ENCODE measurements at places on chromosomes 1 and 21.

GRCh38 chr1:24639881-24640280, 3.2 kb upstream of the SRRM1 start:
- no peak for DNase-seq

- peak; percentile 44 for DNase-seq
Observed at GRCh38 chr1:15214527-15214926, 32.5 kb upstream of the FHAD1 start.

- DNase-seq, result no peak
Observed at GRCh38 chr21:46285206-46285661, at the start of gene MCM3AP. MCM3AP (minus strand) TSS chr21:46285611; CDS start chr21:46285286, 325 bp downstream.

DNA sequence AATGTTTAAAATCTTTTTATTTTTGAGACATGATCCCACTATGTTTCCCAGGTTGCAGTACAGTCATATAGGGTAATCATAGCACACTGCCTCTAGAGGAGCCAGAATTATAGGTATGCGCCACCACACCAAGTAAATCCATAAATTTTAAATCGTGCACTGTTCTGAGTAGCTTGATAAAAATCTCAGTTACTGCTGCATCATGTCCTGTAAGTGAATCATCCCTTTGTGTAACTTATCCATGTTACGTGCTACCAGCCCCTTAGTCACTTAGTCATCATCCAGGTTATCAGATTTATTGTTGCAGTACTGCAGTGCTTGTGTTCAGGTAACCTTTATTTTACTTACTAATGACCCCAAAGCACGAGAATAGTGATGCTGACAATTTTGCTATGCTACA, 1770.9 kb downstream of the BRINP3 start:
- peak; percentile 4 for DNase-seq

GRCh38 chr1:94235189-94236012, 2.0 kb downstream of the ARHGAP29 start:
- DNase-seq, result peak; percentile 65

DNA sequence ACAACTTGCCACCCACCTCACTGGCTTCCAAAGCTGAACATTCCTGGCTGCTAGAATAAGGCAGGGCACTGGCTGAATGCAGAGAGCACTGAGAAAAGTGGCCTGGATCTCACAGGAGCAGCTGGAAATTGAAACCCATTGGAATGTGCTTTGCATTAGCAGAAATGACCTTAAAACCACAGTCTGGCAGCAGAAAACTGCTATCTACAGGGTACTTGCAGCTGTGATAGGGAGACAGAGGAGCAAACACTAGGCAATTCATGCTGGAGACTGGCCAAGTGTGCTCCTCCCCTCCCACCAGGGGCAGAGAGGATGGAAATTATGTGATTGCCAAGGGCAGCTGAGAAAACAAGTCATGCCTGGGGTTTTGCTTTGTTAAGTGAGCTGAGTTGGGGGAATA, 47.2 kb downstream of the HSD3B1 start:
- peak; percentile 46 for DNase-seq

- no peak for DNase-seq
Observed at GRCh38 chr1:230517786-230518185, 91.7 kb upstream of the PGBD5 start.

DNA sequence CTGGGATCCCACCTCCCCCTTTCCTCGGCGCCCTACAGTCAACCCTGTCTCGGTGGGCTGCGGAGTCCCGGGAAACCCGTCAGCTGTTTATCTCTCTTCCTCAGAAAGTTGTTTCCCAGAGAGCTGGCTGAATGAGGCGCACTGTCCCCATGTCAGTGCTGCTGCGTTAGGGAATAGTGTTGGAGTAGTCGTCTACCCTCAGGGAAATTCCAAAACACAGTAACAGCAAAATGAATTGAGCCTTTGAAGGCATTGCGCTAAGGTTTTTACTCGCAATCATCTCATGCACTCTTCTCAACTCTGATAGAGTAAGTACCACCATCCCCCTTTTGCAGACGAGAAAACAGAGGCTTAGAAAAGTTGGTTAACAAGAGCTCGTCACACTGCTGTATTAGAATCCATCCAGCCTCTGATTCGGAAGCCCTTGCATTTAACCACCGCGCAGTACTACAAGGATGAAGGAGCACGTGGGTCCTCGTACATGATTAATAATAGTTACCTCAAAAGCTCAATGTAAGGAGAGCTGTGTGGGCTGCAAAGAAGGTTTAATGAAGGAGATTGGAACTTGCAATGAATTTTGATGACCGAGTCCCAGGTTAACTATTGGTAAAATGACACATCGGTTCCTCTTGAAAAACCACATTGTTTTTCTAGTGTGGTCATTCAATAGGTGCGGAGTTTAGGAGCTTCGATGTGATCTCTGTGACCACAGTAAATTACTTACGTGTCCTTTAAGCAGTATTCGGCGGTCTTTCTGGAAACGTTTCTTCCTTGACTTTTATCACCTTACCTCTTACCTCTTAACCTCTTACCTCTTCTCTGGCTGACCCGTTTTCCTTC, 788 bp upstream of the EDEM3 start:
- peak; percentile 70 for DNase-seq

DNA sequence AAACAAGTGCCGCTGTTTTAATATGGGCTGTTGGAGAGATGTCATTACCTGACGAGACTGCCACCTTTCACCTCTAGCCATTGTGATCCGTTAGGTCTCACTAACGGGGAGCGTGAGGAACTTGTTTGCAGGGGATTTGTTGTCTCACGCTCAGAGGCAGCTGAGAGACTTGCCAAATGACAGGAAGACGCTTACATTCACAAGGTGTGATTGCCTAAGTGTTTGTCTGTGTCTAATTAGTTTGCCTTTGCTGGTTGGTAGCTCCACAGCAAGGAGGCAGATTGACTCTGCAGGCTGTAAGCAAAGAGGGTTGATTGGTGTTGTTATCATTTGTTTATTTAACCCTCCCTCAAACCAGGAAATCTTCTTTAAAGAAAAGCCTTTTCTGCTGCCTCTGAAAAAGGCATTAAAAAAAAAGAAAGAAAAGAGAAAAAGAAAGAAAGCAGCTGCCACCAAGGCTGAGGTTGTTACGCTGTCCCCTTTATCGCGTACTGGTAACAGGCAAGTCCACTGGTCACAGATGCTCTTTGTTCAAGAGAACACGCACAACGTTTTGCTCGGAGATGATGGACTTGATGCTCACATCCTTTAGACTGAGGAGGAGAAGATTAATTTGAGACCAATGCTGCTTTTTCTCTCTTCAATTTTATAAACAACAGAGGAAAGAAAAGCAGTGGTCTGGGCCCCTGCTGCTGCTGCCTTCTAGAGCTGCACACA, 203.9 kb downstream of the ZNF326 start:
- no peak for DNase-seq

DNA sequence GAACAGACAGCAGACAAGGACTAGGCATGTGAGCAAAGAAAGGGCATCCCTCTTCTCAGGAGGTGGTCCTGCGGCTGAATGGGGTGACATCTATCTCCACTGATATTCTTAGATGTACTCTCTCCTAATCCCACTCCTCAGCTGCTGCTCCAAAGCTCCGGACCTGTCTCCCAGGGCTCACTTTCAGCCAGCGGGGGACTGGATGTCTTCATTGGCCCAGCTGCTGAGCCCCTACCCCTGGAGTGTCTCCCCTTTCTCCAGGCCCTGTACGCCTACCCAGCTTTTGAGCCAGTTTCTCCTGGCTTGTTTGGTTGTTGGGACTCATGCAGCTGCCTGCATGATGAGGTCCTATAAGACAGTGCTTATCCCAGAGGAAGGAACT, 28.8 kb upstream of the CSF1 start:
- DNase-seq, result no peak

GRCh38 chr1:85148524-85149250, 52.1 kb downstream of the SYDE2 start:
- DNase-seq, result peak; percentile 77

DNA sequence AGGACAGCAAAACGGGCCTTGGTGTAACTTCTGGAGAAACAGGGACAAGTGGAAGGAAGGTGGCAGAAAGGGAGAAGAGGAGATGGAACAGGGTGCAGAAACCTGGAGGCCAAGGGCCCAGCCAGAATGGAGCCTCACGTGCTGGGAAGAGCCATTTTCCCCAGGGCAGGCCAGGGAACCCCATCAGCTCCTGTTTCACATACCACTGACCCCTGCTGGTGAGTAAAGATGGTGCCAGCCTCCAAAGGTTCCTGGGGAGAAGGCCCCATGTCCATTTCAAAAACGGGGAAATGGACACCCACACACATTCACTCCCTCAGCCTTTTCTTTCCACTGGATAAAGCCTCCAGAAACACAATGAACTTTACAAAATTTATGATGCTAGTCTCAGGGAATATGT, 57.6 kb upstream of the JUN start:
- DNase-seq, result no peak

GRCh38 chr1:19140465-19140864, 69.6 kb downstream of the UBR4 start:
- DNase-seq, result no peak

DNA sequence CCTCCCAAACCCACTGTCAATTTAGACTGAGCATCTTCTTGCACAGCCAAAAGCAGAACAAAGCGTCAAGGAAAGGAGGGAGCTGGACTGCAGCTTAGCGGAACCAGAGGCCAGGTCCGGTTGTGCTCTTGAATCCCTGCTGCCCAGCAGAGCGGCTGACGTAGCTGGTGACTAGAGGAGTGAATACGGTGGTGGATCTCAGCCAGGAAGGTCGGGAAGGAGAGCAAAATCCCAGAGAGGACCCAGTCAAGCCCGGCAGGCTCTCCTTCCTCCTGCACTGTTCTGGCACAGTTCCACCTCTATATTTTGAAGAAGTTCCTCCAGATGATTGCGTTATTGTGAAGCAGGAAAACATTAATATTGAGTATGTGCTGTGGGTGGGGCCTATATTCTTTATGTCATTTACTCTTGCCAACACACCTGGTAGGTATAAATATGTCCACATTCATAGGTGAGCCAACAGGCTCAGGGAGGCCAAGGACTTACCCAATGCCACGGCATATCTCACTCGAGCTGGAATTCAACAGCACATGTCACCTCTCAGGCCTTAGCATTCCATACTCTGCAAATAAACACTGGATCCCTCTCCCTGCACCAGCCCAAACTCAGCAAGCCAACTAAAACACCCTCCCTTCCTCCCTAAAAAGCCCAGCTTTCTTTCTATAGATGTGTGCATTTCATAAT, 23.6 kb upstream of the ABCB10 start:
- DNase-seq, result peak; percentile 2

DNA sequence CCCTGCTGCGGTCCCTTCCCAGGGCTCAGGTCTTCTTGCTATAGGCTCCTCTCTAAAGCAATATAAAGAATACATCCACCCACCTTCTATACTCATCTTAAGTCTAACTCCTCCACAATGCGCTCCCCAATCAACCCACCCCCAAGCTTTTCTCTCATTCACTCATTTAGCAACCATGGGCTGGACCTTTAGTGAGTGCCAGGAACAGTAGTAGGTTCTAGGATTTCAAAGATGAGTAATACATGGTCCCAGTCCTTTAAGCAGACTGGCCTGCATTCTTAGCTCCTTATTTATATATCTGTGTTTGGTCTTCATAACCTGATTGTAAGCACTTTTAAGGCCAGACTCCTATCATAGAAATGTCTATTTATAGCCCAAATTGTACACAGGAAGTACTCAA, 5.9 kb downstream of the CAMK1G start:
- DNase-seq, result peak; percentile 36

DNA sequence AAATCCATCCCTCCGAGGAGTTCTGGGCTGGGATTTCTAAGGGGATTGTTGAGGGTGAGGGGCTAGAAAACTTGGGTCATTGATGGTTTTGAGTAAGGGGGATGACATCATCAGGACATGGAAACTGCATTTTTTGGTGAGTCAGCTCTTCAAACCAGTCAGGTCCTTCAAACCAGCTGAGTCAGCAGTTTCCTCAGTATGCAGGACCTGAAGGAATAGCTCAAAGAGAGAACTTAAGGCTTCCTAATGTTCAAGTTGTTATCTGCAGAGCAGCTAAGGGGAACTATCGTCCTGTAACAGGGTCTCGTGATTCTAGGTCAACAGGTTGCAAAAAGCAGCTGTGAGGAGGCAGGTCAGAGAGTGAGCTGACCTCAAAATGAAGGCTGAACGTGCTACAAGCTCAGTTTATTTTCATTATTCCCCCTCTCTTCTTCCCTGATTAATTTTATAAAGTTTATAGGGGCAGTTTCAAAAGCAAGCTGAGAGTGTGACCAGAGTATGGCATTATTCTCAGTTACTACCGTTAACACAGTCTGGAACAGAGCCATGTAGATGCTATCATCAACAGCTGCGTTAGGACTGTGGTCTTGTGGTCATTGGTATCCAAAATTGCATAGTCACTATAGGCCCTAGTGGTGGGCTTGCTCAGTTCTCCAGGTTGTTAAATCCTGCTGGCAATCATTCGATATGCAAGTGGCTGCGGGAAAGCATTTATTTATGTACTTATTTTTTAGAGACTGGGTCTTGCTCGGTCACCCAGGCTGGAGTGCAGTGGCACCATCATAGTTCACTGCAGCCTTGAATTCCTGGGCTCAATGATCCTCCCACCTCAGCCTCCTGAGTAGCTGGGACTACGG, 10.7 kb upstream of the SDC3 start:
- DNase-seq, result peak; percentile 81

GRCh38 chr1:234893359-234893724, 235.3 kb downstream of the TOMM20 start:
- no peak for DNase-seq

GRCh38 chr1:168031198-168031597, 94.3 kb upstream of the MPC2 start:
- no peak for DNase-seq

DNA sequence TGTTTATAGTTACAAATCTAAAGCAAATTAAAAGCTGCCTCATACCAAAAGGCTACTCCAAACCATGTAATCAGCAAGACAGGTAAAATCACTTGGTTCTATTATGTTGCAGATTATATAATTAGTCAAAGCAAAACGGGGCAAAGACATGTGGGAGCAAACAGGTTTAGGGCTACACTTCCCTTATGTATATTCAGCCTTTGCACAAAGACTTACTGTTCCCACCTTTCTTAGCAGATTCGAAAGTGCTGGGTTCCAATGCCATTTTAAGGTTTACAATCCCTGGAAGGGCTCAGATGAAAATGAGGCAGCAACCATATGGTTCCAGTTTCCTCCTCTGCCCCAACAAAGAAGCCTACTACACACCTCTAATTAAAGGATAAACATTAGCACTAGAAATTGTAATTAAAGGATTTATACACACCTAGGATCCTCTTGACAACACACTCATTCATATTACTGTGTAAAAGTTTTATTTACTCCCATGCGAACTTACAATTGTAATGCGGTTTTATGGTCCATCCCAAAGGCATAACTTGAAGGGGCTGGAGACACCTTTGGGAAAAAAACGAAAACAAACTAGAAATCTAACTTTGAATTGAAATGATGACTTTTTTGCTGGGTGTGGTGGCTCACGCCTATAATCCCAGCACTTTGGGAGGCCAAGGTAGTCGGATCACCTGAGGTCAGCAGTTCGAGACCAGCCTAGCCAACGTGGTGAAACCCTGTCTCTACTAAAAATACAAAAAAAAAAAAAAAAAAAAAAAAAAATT, 117.3 kb upstream of the PKN2 start:
- DNase-seq, result no peak

GRCh38 chr21:16079830-16080229, 350.0 kb downstream of the USP25 start:
- peak; percentile 64 for DNase-seq
